ENCODE measurements at places on chromosomes 11 and 22.

DNA sequence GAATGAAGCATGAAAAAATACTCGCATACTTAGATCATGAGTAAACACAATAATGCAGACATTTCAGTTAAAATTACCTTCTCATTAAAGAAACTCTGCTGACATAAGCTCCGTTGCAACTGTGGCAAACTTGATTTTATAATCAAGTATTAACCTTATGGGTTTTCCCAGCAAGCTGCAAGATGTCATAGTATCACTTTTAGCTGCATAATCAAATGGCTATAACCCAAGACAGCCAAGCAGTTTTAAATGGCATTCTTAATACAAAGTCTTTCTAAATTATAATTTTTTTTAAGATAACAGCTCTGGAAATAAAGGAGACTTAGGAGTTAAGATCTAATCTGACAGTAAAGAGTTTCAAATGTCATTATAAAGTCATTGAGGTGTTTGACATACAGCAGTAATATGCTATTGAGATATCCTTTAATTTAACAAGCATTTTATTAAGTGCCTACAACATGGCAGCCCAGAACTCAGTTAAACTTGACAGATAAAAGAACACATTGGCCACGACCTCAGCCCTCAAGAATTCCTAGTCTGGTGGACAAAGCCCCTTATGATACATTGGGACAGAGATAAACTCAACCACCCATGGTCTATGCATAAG, 163.1 kb upstream of the FAT3 start:
- DNase-seq = no peak

- DNase-seq = no peak
Measured at GRCh38 chr11:1869427-1870325, 16.8 kb downstream of the LSP1 start.

- no peak for DNase-seq
Measured at GRCh38 chr11:3058753-3059664, 1.8 kb upstream of the CARS1 start.

DNA sequence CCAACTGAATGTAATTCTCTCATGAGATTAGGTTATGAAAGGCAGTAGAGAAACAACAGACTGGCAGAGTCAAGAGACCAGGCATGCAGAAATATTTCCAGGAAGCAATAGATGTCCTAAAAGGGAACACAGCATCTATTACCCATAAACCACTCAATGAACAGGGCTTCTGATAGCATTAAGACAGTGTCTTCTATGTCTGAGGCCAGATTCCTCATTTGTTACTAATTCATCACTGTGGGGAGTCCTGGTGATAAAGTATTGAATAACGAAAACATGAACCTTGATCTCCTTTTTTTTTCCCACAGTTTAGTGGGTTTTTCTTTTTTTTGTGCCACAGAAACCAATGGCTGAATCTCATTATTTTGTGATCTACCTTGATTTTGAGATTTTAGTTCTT, 339.0 kb downstream of the METTL15 start:
- no peak for DNase-seq
